ENCODE measurements at places on chromosomes 7 and 10.

DNA sequence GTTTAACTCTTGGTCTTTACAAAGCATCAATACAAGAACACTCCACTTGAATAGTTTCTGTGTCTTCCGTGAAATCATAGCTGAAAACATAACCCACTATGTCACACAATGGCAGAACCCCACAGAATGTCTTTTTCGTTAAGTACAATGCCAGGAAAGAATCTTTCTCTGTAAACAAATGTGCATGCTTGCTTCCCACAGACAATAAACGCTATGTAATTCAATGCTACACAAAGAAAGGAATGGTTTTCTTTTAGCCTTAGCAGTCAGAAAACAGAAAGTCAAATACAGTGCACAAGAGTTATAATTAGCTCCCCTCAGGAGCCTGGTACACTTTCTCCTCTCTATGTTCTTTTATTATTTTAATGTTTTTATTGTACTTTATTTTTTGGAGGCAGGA lies 186.1 kb downstream of the SRPK2 start:
- DNase-seq = peak; percentile 10

- DNase-seq = no peak
Measured at GRCh38 chr7:142414135-142414534, 156.3 kb upstream of the PRSS58 start.

DNA sequence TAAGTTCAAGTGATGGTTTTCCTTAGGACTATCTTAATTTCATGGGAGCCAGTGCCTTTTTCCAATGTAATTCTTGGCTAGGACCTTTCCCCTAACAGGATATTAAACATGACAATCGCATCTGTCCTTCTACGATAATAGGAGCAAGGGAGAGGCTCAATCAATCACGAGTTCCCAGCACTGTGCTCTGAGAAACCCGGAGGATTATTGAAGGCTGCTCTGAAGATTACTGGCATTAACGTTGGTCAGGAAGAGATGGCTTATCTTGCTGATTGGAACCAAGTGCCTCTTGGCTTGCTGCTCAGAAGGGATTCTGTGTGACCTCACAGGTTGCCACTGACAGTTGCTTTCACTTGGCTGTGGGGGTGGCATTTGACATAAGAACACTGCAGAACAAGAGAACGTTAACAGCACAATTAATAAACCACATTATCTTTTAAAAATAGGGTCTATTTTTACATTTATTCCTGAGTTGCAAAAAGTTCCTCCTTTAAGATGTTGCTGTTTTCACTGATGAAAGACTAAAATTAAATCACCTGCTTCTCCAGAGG lies 252.1 kb upstream of the TAC1 start:
- no peak for DNase-seq

GRCh38 chr10:120883071-120883470 lies 31.9 kb downstream of the WDR11 start:
- DNase-seq = no peak

GRCh38 chr10:13984647-13985155 lies 346.0 kb downstream of the FRMD4A start:
- no peak for DNase-seq

GRCh38 chr10:88095778-88096431 lies 232.5 kb downstream of the PTEN start:
- DNase-seq = no peak

- DNase-seq = no peak
Measured at GRCh38 chr7:121301446-121302213, 27.2 kb upstream of the WNT16 start.

- DNase-seq = no peak
Measured at GRCh38 chr10:97479939-97480338, 18.3 kb downstream of the MMS19 start.

DNA sequence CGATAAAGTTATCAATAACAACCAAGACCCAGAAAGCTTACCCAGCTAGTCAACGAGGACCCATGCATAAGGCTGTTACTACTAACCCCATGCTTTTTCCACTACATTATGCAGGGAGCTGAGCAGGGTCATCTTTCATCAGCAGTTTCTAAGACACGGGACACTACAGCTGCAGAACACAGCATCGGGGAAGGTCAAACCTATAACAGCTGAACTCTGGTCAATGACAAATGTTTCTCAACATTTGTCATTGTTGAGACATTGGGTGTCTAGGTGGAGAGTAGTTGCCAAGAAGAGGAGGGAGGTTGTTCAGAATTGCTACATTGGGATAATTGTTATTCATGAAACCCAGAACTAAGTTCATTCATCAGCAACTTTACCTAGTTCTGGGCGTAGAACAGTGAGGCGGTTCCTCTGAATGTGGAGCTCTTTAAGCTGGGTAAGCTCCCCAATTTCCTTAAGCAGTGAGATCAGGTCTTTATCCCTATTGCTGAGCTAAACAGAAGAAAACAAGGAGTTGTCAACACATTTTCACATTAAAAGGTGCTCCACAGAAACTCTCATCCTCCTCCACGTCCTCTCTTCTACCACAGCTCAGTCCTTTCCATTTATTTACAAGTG lies 105.6 kb downstream of the ZNF22 start:
- DNase-seq = no peak

DNA sequence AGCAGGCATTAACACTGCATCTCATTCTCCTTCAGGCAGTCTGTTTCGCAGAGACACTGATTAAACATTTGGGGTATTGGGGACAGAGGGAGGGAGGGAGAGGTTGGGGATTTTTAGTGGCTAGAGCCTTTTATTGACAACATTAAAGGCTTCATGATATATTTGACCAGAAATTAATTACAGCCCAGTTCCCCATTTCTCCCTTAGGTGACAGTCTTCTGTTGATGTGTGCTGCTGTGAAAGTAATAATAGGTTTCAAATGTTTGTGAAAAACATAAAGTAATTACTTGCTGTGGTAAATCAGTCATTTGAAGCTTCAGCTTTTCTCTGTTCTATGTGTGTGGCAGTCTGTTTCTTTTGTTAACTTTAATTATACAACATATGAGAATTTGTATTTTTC lies 105.3 kb upstream of the LRGUK start:
- DNase-seq = no peak

DNA sequence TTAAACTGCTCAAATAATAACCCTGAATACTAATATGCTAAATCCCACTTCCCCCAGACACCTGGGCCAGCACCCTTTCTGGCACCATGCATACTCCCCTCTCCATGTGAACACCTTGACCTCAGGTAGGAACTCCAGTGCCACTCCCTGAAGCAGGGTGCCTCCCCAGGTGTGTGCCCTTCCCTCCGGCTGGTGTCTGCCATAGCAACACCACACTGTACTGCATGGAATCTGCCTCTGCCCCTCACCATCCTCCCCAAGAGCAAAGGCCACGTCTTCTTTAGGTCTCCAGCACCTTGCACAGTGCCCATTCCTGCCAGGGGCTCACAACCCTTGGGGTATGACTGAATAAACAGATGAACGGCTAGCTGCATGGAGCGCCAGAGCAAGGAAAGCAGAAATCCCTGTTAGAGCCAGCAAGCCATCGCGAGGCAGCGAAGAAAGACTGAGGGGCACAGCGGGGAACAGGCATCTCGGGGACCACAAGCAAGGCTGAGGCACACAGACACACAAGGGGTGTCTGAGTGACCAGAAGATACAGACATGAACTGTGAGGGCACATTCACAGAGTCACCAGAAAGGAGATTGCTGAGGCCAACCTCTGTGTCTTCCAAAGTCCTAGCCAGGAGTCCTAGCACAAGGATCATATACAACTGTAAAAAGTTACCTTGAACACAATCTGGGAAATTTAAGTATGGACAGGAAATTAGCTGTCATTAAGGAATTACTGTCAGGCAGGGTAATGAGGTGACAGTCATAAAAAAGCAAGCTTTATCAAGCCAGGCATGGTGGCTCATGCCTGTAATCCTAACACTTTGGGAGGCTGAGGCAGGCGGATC lies 25.7 kb downstream of the COBL start:
- DNase-seq = peak; percentile 16

Data from NCI-H748 treated with DMSO at 0.1 percent for 48 hours (cell line).